ENCODE measurements at places on chromosomes 13 and 19.
A peak's percentile ranks its signal among the peaks of the same experiment; 100 is the strongest.

GRCh38 chr13:53445686-53446085 lies 417.1 kb downstream of the OLFM4 start:
- no peak for DNase-seq

DNA sequence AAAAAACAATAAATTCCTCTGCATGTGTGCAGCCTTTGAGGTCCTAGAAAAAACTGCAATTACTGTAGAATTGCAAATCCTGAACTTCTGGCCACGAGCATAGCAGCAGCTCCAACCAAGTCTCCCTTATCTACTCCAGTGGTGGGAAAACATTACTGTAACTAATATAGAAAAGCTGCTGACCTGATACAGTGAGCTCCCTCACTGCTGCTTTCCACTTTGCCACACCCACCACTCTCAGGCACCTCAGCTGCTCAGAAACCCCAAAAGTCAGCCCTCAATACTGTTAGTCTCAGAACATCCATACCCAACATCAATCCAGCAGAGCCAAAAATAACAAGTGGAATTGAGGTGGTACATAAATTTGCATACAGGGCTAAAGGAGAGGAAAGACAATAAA lies 192.5 kb downstream of the POU4F1 start:
- no peak for DNase-seq

DNA sequence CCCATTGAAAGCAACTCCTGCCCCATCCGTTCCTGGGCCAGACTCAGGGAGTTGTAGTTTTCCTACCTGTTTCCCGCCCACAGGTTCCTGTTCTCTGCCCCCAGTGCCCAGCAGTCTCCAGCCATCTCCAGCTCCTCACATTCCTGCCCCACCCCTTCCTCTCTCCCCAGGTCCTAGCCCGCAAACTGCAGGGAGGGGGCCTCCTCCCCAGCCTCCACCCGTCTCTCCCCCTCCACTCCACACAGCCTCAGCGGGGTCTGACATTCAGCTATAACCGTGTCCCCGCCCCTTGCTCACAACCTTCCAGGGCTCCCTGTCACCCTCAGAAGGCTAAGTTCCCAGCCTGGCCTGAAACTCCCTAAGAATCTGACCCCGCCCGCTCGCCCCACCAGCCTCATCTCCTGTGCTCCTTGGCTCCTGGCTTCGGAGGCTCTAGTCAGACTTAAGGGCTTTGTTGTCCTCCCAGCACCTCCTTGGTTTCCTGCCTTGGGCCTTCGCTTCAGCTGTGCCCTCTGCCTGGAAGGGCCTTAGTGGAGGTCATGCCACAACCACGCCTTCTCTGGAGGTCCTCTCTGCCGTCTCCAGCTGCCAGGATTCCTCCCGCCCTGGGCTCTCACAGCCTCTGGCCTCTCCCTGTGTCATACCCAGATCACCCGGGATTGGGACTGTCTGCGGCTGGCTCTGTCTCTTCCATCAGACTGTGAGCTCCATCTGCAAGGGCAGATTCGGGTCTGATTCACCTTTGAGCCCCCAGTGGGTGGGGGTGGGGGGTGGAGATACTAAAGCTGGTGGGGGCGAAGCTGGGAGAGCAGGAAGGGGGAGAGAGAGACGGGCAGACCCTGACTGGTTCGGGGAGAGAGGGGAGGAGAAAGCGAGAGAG lies 5.1 kb upstream of the SPACA6 start:
- DNase-seq = no peak

- DNase-seq = no peak
Measured at GRCh38 chr13:43289470-43290255, 266.3 kb downstream of the DNAJC15 start.

DNA sequence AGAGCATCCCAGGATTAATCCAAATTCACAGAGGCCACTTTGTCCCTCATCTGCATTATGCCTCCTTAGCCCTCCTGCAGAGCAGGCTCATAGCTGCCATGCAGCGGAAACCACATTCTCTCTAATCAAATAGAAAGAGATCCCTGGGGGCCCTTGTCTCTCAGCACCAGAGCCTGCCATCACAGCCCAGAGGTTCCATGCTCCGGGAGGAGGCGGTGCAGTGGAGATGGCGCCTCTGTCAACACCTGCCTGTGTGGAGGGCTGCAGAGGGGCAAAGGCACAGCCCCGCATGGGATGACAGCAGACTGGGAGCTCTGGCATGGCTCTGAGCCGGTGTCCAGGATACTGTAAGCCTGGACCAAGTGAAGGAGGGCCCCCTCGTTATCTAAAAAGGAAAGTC lies 111.3 kb downstream of the SLC7A1 start:
- DNase-seq = peak; percentile 81

DNA sequence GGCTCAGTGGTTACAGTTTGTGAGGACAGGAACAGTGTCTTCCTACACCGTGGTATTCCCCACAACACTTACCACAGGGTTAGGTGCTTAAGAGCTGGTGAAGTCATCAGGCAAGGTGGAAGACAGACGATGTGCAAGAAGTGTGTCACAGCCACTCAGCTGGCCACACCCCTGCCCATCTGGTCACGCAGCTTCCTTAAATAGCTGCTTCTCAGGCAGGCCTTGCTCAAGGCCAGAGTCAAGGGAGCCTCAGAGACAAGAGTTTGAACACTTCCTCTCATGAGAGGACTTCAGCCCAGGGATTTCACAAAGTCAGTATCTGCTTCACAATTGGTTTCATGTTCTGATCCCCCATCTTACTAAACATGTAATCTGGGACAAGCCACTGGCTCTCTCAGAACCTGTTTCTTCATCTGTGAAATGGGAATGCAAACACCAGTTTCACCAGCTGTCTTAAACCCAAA lies 80.3 kb upstream of the FRY start:
- DNase-seq = no peak

DNA sequence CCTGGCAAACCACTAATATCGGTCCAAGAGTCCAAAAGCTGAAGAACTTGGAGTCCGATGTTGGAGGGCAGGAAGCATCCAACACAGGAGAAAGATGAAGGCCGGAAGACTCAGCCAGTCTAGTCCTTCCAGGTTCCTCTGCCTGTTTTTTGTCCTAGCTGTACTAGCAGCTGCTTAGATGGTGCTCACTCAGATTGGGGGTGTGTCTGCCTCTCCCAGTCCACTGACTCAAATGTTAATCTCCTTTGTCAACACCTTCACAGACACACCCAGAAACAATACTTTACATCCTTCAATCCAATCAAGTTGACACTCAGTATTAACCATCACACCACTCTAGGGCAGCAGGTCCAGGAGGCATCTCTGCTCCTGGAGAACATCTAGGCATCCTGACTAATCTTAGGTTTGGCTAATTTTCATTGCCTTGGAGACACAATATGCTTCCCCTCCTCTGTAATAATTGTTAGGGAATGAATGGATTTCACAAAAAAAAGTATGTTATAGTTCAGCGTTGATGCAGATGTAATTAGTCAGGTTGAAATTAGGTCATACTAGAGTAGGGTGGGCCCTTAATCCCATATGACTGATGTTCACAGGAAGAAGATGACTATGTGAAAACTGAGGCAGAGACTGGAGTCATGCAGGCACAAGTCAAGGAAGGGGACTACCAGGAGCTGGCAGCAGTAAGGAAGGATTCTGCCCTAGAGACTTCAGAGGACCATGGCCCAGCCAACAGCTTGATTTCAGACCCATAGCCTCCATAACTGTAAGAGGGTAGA lies 183.4 kb downstream of the RBM26 start:
- DNase-seq = no peak

DNA sequence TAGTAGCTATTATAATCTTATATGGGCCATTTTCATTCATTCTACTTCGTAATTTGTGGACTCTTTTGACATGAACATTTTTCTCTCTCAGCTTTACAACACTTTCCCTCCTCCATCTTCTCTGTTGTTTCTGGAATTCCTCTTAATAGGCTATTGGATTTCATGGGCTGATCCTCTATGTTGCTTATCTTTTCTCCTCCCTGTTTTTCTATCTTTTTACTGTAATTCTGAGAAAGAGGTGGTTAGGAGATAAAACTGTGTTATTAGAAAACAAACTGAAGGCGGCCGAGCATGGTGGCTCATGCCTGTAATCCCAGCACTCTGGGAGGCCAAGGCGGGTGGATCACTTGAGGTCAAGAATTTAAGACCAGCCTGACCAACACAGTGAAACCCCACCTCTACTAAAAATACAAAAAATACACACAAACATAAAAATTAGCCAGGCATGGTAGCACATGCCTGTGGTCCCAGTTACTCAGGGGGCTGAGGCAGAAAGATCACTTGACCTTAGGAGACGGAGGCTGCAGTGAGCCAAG lies 188.1 kb downstream of the UGGT2 start:
- no peak for DNase-seq

- no peak for DNase-seq
Measured at GRCh38 chr19:46303322-46303690, 6.5 kb downstream of the HIF3A start.

DNA sequence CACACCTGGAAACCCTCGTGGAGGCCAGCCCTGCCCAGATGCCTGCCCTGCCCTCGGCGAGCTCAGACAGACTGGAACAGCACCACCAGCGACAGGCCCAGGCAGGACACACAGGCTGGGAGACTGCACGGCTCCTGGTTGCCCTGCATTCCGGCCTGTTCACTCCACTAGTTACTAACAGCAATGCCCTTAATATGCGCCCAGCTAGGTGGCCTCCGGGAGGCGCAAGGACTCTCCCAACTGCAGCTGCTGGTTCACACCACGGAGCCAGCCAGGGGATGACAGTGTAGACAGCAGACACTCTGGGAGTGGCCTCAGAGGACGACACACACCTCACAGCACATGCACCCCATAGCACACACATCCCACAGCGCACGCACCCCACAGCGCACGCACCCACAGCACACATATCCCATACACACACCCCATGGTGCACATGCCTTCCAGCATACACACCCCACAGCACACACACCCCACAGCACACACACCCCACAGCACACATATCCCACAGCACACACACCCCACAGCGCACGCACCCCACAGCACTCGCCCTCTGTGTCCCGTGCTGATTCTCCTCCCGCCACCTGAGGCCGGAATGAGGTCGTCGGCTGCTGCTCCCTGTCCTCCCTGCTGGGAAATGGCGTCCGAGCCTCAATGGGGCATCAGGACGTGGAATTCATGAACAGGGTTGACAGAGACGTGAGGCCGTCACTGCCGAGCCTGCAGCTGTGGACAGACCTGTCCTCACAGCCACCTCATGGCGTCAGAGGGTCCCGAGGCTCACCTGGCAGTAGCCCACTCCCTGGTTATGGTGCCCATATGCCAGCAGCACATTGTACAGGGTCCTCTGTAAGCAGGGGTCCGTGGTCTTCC lies 13.6 kb downstream of the GRTP1 start:
- DNase-seq = no peak

DNA sequence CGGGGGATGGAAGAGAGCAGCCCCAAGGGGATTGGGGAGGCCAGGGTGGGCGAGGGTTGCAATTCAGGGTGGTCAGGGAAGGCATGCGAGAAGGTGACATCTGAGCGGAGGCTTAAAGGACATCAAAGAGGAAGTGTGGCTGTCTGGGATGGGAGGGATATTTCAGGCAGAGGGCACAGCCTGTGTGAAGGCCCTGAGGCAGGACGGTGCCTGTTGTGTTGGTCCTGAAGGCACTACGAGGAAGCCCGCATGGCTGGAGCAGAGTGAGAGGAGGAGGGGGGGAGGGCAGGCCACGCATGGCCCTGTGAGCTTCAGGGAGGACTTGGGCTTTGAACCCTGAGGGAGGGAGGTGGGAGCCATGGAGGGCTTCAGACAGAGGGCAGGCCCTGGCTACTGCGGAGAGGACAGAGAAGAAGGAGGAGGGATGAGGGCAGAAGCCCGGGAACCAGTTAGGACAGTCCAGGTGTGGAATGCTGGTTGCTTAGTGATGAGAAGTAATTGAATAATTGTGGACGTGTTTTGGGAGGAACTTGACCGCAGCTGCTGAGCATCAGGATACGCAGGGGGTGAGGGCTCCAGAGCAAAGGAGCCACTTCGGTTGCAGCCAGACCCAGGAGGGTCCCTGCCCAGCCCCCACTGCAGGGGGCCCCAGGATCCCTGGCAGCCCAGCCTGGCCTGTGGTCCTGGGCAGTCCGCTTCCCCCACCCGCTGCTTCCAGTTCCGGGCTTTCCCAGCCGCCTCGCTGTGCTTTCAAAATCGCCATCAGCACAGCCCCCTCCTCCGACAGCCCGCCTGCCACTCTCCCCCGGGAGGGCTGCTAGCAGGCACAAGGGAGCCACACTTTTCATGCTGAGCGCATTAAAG lies 6.2 kb downstream of the TLE6 start:
- DNase-seq = peak; percentile 93

GRCh38 chr13:40109351-40109844 lies 453.9 kb downstream of the COG6 start:
- DNase-seq = no peak

GRCh38 chr19:12789098-12789903 lies 2.0 kb upstream of the JUNB start:
- no peak for DNase-seq

- DNase-seq = no peak
Measured at GRCh38 chr19:16594681-16595091, 22.5 kb upstream of the SLC35E1 start.

DNA sequence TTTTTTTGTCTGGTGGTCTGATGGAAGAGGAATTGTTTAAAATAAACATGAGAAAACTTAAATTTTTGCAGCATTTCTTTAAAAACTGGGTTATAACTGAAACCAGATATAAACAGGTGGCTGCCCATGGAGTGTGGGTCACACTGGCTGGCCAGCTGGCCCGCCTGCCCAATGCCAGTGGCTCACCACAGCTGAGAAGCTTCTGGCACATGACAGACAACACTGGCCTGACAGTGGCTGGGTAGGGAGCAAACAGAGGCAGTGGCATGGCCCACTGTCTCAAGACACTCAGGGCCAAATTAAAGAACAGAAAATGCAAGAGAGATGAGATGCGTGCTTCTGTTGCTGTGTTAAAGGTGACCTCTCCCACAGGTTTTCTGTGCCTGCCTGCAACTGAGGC lies 3.1 kb upstream of the SLC35E1 start:
- DNase-seq = no peak

DNA sequence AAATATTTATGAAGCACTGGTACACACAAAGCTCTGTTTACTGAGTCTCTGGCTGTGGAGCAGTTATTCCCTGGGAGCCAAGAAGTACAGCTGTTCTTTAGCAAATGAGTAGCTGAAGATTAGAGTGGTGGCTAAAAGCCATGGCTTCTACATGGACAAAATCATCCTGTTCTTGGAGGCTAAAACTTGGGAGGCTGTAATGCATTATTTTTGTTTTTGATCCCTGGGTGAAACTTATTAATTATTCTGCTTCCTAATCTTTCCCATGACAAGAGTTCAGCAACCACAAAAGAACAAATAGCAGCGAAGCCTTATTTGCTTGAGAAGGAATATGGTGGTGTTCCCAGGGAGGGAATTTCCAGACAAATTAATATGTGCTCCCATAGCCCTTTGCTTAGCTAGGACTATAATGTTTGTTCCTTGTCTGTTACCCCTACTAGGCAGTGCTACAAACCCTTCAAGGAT lies 109.5 kb downstream of the DCT start:
- DNase-seq = no peak

- DNase-seq = peak; percentile 24
Measured at GRCh38 chr13:20703780-20704458, 420 bp downstream of the IL17D start.

DNA sequence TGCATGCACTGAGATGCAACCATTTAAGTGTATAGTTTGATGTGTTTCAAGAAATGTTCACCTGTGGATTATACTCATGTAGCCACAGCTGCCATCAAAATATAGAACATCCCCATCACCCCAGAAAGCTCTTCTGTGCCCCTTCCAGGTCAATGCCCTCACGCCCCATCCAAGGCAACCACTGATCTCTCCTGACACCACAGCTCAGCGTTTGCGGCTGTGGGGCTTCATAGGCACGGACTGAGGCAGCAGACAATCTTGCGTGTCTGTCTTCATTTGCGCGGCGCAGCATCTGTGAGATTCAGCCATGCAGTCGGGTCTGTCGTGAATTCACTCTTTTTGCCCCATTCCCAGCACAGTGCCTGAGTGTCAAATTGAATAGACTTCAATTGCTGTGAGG lies 153.8 kb upstream of the UQCRFS1 start:
- no peak for DNase-seq

All from NCI-H187 (cell line).